Immature natural killer cell (primary cell): ENCODE measurements at places on chromosomes 12 and 14. TPM values are rescaled to one million over a fixed set of nuclear protein-coding genes. Genes with fewer than 3 reads are reported as not detected.

Gene TPI1
- polyA plus RNA-seq = 801 TPM

Gene CAPS2
- 6.2 TPM for polyA plus RNA-seq

Gene DBX2
- not detected for polyA plus RNA-seq

Gene SYNDIG1L
- not detected for polyA plus RNA-seq

Gene GLIPR1L1
- not detected for polyA plus RNA-seq

Gene BCL11B
- polyA plus RNA-seq = 3.1 TPM

Gene OTOGL
- not detected for polyA plus RNA-seq

Gene TMPRSS12
- not detected for polyA plus RNA-seq

Gene BCAT1
- polyA plus RNA-seq = 0.10 TPM

Gene BICDL1
- polyA plus RNA-seq = 1.0 TPM

DNA sequence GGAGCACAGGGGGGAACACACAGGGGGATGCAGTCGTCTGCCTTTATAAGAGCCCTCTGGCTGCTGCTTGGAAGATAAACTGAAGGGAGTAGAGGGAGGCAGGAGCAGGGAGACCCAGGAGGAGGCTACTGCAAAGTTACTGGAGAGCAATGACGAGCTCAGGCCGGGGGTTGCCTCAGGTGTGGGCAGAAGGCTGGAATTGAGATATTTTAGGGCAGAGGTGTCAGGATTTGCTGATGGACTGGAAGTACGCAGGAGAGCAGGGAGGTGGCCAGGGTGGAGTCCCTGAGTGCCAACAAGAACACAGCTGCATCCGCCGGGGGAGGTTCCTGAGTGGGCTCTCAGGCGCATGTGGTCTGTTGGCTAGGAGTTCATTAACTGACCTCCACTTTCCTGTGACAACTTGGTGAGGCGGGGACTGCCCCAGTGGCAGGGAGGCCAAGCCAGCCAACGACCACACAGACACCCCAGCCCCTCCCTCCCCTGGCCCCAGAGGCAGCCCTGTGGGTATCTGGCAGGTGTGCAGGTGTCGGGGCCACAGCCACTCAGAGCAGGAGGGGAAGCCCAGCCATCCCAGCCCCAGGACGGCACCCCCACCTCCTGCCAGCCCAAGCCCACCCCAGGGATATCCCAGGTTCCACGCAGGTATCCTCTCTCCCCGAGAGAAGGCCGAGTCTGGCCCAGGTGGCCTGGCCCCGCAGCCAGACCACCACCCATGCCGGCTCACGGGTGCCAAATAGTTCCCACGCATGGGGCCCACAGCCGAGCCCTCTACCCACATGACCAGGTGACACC lies 85.4 kb downstream of the NCOR2 start:
- peak overlapping the region; percentile 60 for H3K27ac ChIP-seq
- peak overlapping the region; percentile 4 for H3K4me3 ChIP-seq
- peaks cover 5% of the 10 kb centered on the region for H3K27me3 ChIP-seq
- peak; percentile 63 for DNase-seq
- peaks cover 34% of the 10 kb centered on the region for H3K4me1 ChIP-seq

DNA sequence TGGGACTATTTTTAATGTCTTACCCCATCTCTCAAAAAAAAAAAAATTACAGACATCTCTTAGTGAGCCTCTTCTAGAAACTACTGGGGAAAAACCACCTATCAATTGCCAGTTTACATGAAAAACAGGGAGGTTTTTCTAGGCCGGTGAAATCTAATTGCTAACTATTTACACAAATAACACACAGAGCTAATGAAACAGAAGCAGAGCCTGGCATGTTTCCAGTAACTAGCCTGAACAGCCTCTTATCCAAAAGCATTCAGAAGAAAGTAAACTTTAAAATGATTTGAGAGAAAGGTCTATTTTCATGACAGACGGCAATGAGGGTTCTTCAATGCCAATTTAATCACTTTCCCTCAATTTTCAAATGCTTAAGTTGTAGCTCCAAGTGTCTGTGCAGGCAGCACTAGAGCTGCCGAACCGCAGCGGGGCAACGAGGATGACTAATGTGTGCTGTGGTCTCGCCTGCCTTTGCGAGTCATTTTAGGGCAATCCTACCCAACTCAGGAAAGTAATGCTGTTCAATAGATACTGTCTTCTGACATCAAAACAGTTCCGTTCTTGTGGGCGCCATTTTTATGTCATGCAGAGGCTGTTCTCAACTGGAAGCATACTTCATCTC lies 84.6 kb downstream of the SETD3 start:
- peaks cover 9% of the 10 kb centered on the region for H3K36me3 ChIP-seq
- H3K4me3 ChIP-seq = no peak overlapping the region
- peaks cover 2% of the 10 kb centered on the region for H3K27me3 ChIP-seq
- peaks cover 23% of the 10 kb centered on the region for H3K4me1 ChIP-seq

GRCh38 chr12:94650143-94651056 lies at the start of gene TMCC3:
Gene TMCC3 (minus strand): TSS chr12:94650557. CDS start chr12:94650430, 127 bp downstream.
- DNase-seq = peak; percentile 58
- H3K27me3 ChIP-seq = peaks cover 2% of the 10 kb centered on the region
- peaks cover 43% of the 10 kb centered on the region for H3K4me1 ChIP-seq
- H3K36me3 ChIP-seq = no peaks in the 10 kb centered on the region
- peak within 1 kb of the TSS; percentile 87 for H3K27ac ChIP-seq

DNA sequence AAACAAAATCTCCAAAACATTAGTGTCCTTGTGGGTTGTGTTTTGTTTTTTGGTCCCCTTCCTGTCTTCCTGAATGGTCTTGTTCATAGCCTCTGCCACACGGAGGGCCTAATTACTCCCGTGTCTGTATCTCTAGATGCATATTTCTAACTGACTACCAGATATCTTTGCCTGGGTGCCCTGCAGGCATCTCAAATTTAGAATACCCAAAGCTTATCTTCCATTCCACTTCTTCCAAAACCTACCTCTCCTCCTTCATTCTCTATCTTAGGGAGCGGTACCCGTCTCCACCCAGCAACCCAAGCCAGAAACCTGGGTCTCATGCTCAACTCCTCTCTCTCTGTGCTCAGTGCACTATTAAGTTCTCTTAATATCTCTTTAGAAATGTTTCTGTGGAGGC lies 10.9 kb upstream of the METAP2 start:
- no peak overlapping the region for H3K27ac ChIP-seq
- no peak for DNase-seq
- H3K27me3 ChIP-seq = peaks cover 12% of the 10 kb centered on the region
- H3K36me3 ChIP-seq = no peaks in the 10 kb centered on the region

GRCh38 chr14:36517242-36518030 lies 2.6 kb downstream of the NKX2-1 start:
- no peak for DNase-seq
- no peaks in the 10 kb centered on the region for H3K4me1 ChIP-seq
- H3K27me3 ChIP-seq = peaks cover 25% of the 10 kb centered on the region
- no peak overlapping the region for H3K27ac ChIP-seq
- no peak overlapping the region for H3K4me3 ChIP-seq

- H3K4me3 ChIP-seq = no peak overlapping the region
- no peaks in the 10 kb centered on the region for H3K36me3 ChIP-seq
- peaks cover 6% of the 10 kb centered on the region for H3K4me1 ChIP-seq
Observed at GRCh38 chr14:85250414-85251189, 279.3 kb upstream of the FLRT2 start.

- H3K27ac ChIP-seq = peak overlapping the region; percentile 41
- H3K4me3 ChIP-seq = peak overlapping the region; percentile 36
- no peak for DNase-seq
- H3K4me1 ChIP-seq = peaks cover 27% of the 10 kb centered on the region
- peaks cover 3% of the 10 kb centered on the region for H3K27me3 ChIP-seq
Observed at GRCh38 chr14:51823706-51824105, 36.7 kb upstream of the GNG2 start.

- DNase-seq = peak; percentile 36
- peak overlapping the region; percentile 99 for H3K4me3 ChIP-seq
- peaks cover 91% of the 10 kb centered on the region for H3K4me1 ChIP-seq
Observed at GRCh38 chr12:6954316-6955107, 3.4 kb downstream of the PTPN6 start.

GRCh38 chr12:76943008-76943407 lies 64.2 kb upstream of the CSRP2 start:
- no peaks in the 10 kb centered on the region for H3K36me3 ChIP-seq
- H3K4me3 ChIP-seq = no peak overlapping the region
- no peak overlapping the region for H3K27ac ChIP-seq
- peaks cover 2% of the 10 kb centered on the region for H3K27me3 ChIP-seq
- no peaks in the 10 kb centered on the region for H3K4me1 ChIP-seq

DNA sequence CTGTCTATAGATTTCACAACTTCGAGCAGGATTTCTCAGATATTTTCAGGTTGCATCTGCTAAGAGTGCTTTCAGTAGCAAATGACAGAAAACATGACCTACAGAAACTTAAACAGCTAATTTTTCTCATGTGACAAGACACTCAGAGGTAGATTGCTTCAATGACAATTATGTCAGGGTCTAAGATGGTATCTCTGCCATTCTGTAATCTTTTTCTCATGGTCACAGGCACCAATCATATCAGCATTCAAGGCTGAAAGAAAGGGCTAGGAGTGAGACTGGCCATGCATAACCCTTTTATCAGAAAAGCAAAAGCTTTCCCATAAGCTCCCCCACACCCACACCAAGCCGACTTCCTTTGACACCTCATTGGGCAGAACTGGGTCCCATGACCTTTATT lies 450.5 kb upstream of the FAR2 start:
- no peak for DNase-seq
- H3K4me1 ChIP-seq = no peaks in the 10 kb centered on the region
- H3K27ac ChIP-seq = no peak overlapping the region
- peaks cover 1% of the 10 kb centered on the region for H3K27me3 ChIP-seq
- H3K4me3 ChIP-seq = no peak overlapping the region
- H3K36me3 ChIP-seq = no peaks in the 10 kb centered on the region

GRCh38 chr14:33674927-33675326 lies 275.9 kb downstream of the EGLN3 start:
- H3K36me3 ChIP-seq = no peaks in the 10 kb centered on the region
- no peaks in the 10 kb centered on the region for H3K4me1 ChIP-seq
- H3K27me3 ChIP-seq = no peaks in the 10 kb centered on the region
- no peak overlapping the region for H3K4me3 ChIP-seq
